ENCODE measurements at places on chromosomes 5 and 9.
A peak's percentile ranks its signal among the peaks of the same experiment; 100 is the strongest.

DNA sequence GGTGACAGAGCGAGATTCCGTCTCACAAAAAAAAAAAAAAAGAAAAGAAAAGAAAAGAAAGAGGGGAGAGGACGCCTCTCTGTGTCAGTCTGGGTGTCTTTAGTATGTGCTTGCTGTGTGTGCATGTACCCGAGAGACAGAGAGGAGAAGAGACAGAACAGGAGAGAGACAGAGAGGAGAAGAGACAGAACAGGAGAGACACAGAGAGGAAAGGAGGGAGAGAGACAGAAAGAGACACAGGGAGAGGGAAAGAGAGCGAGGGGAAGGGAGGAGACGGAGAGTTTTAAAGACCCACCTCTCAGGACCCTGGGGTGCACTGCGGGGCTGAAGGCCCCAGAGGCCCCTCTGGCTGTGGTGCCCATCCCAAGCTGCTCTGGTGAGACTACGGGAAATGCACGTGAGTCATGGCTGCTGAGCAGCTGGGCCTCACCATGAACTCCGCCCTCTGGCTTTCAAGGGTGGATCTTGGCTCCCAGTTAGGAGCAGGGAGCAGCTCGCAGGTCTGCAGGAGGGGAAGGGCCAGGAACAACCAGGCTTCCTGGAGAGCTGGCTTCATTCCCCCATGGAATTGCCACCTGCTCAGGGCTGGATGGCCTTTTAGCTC, 7.9 kb downstream of the SLC6A3 start:
- DNase-seq = no peak

GRCh38 chr5:119112151-119112550, 41.3 kb downstream of the DMXL1 start:
- no peak for DNase-seq

DNA sequence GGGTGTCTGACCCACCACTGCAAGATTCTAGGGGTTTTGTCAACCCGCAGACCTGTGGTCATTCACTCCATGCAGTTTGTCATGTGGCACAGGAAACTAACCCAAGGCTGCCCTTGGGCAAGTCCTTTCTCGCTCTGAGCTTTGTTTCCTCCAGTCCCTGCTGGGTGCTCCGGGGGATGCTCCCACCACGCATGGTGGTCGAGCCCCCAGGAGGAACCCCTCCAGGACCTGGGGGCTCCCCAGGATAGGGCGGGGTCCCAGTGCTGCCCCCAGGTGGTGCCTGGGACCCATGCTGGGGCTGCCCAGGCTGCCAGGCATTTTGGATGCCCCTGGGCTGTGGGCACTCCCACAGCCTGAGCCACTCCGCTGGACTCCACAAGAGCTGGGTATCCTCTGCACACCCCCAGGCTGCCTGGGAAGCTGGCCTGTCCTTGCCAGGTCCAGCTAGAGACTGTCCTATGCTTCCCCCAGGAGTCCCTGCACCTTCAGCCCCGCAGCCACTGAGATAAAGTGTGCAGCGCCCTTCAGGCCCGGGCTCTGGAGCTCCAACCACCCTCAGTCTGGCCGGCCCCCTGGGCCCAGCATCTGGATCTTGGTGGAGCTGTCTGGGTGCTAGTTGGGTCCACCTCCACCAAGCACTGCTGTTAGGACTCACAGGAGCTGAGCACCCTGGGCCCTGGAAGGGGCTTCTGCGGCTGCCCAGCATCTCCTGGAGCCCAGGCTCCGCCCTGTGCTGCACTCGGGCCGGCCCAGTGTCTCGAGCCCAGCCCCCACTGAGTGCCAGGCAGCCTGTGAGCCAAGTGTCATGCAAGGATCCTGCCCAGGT, 104.3 kb downstream of the PHF2 start:
- no peak for DNase-seq

GRCh38 chr5:149434162-149435014, 55.3 kb upstream of the IL17B start:
- no peak for DNase-seq

DNA sequence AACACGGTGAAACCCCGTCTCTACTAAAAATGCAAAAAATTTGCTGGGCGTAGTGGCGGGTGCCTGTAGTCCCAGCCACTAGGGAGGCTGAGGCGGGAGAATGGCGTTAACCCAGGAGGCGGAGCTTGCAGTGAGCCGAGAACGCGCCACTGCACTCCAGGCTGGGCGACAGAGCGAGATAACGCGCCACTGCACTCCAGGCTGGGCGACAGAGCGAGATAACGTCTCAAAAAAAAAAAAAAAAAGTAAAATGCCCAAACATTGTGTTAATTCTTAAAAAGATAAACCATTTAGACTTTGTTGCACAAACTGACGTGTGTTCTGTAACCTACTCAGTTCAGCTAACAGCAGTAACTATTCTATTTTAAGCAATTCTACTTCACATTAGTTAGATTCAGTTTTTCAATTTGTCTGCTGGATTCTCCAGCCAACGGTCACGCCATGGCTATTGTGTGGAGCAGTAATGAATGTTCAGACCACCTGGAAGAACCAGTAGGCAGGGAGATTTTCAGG, 119.3 kb upstream of the MAN2A1 start:
- no peak for DNase-seq

DNA sequence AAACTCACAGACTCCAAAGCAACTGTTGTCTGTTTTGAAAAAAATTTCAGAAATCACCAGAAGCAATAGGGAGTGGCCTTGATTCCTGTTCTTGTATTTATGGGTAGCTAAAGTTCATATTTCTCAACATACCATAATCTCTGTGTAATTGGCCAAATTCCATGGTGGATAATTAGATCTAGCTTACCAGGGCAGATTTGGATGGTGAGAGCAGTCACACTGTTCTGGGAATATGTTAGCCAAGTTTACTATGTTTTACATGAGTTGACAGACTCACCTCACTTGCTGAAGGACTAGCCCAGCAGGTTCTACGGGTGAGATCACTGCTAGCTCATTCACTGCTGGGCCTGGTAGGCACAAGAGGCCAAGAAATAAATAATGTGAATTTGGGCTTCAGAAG, 32.7 kb upstream of the CDKN2B start:
- no peak for DNase-seq

DNA sequence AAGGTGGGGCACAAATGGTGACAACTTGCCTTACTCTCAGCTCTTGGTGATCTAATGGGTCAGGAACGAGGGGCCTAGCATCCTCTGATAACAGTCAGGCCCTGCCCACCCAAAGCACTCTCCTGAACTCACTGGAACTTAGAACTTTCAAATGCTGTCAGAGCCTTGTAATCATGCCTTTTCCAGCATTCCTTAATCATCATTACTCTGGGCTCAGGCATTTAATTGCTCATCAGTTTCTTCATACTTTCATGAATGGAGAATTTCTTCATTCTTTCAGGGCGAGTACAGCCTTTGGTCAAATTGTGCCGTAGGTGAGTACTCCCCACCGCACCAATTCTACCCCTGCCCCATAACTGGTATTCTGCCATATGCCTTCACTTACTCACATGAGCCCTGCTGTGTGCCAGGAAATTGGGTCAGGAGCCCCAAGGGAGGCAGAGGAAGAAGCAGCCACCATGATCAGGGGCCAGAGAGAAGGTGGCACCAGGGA, 30.2 kb upstream of the DUSP1 start:
- DNase-seq = no peak

DNA sequence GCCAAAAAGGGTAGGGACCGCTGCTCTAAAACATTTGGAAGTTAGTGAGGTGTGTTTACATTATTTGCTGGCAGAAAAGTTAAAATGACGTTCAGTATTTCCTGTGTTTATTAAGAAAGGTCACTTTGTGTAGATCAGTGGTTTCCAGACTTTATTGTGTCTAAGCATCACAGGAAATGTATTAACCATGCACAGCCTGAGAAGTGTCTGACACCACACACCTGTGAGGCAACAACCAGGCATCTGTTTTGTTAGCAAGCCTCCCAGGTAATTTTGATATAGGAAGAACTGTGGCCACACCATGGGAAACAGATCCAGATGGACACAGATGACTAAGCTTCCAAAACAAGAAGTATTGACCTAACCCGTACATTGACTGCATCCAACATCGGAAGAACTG, 12.0 kb downstream of the TTC1 start:
- DNase-seq = no peak

- DNase-seq = no peak
Observed at GRCh38 chr5:96463091-96463490, 30.0 kb upstream of the PCSK1 start.

DNA sequence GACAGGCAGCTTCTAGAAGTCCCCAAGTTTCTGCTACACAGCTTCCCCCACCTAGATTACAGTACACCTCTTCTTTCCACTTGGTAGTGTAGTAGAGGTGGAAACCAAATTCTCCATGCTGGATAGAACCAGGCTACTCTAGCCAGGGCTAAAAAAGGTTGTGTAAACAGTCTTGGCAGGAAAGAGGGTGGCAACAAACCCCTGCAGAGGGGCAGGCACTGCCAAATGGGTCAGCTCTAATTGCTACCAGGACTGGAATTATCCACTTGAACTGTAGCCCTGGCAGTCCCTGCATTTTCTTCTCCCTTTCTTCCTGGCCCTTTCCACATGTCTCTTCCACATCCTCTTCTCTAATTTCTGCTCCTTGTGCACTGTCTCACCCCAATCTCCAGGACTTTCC, 24.8 kb downstream of the RANBP3L start:
- no peak for DNase-seq

- peak; percentile 70 for DNase-seq
Observed at GRCh38 chr5:139847790-139848507, 52.3 kb downstream of the PSD2 start.

- DNase-seq = no peak
Observed at GRCh38 chr9:108477529-108478006, 378.2 kb downstream of the ACTL7B start.

- DNase-seq = no peak
Observed at GRCh38 chr5:83724935-83725334, 4.3 kb upstream of the HAPLN1 start.

DNA sequence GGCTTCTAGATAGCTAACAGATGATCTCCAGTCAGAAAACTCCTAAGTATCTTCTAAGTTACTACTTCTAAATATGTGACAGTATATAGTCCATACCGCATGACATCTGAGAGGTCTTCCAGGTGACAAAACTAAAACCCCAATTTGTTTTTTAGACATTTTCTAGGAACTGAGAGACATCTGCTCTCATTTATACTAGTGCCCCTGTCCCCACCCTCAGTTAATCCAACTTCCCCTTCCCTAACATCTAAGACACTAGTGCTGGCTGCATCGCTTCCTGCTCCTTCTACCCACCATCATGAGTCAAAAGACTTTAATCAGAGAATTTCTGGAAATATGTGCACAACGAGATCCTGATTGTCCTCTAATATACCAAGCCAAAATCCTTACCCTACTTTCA, 37.9 kb downstream of the FBXW11 start:
- no peak for DNase-seq

DNA sequence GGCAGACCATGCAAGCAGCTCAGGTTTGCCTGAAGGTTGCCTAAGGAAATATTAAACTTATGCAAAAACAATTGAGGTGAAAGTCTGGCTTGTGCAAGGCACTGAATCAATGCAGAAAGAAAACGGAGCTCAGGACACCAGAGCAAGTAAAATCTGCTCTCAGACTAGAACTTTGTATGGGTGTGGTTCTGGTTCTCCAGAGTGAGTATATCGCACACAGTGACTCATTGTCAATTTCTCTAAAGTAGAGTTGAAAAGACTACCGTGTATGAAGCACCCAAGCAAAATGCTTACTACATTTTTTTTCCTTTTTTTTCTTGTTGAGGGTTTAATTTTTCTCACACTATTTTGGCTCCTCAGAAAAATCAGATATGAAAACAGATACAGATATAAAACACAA, 650.3 kb upstream of the CDH10 start:
- DNase-seq = no peak

DNA sequence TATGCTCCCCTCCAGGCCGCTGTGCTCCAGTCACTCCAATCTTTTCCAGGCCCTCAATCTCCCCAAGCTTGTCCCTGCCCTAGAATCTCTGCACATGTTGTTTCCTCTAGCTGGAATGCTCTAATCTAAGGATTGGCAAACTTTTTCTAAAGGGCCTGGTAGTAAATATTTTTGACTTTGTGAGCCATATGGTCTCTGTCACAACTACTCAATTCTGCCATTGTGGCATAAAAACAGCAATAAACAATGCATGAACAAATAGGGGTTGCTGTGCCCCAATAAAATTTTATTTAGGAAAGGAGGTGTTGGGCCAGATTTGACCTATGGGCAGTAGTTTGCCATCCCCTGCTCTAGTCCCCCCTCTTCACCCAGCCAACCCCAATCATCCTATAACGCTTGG, 150.5 kb upstream of the LRRTM2 start:
- DNase-seq = no peak

DNA sequence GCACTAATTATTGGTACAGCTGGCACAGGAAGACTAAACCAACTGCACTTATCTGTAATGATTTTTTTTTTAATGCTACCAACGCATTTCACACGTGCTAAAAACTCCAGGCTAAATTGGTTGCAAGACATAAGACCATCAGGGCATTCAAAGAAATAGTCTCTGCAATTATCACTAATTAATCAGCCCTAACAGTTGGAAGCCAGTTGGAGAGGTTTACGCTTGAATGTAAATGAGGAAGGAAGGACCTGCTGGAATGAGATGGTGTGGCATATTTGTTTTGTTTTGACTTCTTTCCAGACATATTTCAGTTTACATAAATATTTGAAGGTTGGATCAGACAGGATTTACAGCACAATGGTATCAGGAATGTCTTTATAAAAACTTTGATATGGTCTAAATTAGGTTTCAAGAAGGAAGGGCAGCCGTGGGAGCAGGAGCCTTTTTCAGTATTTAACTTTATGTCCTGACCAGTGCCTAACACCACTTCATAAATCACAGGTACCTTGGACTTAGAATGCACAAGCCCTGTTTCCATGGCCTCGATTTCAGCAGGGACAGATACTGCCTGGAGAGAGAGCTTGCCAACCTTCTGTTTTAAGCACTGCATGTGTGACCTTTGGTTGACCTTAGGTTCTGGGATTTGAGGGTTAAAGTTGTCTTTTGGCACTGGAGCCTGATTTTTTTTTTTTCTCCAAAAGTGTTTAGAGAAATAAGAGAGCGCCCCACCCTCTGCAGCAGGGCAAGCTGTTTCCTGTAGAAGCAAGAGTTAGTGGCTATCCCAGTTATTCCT, 199.8 kb upstream of the MAP3K1 start:
- no peak for DNase-seq

- no peak for DNase-seq
Observed at GRCh38 chr5:142589720-142590119, 96.2 kb downstream of the FGF1 start.

GRCh38 chr9:110919609-110920008, 118.7 kb downstream of the LPAR1 start:
- DNase-seq = no peak

- no peak for DNase-seq
Observed at GRCh38 chr5:142771666-142772065, 1.5 kb downstream of the ARHGAP26 start.

DNA sequence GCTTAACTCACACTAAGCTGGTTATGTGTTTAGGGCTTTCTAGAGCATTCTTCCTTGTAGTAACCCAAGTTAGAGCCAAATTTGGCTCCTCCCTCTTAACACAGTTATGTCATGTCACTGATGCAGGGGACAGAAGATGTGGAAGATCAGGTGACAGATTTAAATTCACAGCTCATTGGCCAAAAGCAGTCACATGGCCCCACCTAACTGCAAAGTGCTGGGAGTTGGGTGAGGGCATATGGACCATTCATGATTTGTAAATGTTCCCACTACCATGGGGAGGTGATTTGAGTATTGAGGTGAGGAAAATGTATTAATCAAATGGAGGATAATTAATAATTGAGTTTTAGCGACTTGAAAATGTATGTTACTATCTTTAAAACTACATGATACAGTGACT, 829.4 kb downstream of the CDH12 start:
- DNase-seq = no peak
